Stimulated activated CD4-positive, alpha-beta T cell treated with anti-CD3 and anti-CD28 coated beads, Interleukin-12 subunit alpha, Interleukin-12 subunit beta, amount 100 ng/mL, for 4 hours (primary cell): ENCODE measurements at places on chromosomes 4 and X.

- no peak for DNase-seq
These were observed 241.7 kb upstream of the SPOCK3 start for GRCh38 chr4:167475951-167476350.

DNA sequence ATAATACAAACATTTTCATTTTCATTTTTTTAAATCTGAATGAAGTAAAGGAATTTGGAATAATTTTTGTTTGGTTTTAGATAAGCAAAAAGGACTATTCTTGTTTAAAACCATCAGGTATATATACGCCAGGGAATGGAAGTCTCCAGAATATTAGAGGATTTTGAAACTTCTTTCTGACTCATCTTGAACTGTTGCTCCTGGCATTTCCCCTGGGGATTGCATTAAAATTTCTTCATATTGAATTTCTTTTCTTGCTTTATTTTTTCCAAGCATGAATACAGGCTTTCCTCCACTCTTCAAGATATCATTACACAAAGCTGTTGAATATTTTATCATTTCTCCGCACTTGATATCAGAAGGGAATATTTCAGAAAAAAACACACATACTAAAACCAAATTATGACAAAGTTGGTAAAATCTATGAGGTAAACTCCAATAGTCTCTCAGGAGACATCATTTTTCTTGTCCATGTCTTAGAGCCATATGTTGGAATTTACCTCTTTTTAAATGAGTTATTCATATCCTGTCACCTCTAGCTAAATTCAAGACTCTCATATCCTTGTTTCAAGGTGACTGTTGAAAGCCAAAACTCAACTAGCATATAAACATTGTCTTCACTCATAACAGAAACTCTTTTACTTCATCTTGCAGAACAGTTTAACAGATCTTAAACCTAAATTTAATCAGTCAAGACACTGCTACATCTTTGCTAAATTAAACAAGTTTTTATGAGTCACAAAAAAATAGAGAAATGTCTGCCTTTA, 20.7 kb upstream of the CSN1S1 start:
- no peak for DNase-seq

DNA sequence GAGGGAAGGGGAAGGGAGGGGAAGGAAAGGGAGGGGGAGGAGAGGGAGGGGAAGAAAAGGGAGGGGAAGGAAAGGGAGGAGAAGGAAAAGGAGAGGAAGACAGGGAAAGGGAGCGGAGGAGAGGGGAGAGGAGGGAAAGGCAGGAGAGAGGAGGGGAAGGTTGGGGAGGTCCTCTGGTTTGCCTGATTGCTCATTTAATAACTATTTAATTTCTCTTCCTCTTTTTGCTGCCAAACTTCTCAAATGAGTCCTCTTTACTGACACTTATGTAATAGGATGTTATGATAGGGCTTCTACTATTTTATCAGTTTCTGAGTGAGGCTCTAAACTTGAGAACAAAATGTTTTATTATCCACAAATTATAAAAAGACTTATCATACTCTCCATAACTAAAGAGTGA, 35.4 kb upstream of the PPA2 start:
- DNase-seq: no peak

DNA sequence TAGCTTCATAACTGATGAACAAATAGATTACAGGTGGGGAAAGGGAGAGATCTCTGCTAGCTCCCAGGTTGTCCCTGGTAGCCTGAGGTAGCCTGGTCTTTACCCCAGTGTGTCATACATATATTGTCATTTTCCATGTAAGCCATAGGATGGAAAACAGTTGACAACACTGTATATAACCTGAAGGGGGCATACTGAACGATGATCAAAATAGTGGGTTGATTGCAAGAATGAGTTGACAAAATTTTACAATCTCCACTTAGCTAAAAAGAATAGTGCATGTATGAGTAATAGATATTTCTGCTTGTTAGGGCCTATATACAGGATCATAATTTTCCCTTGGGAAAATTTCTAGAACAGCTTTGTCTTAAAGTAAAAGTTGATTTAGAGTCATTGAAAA, 304.1 kb upstream of the HAND2 start:
- DNase-seq: no peak

DNA sequence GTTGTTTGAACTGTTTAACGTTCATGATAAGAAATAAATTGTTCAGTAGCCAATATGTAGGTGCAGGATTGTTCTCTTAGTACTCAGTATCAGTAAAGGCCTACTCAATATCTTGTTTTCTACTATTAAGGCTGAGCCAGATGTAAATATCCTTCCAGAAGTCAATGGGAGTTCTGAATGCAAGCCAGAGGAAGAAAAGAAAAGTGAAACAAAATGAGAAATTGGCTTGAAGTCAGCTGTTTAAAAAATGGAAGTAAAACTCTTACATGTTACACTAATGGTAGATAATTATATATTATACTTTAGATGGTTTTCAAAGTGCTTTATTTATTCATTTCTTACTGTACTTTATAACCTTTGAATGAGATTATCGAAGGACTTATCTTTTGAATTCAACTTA, 1417.9 kb downstream of the ADGRL3 start:
- DNase-seq: no peak

DNA sequence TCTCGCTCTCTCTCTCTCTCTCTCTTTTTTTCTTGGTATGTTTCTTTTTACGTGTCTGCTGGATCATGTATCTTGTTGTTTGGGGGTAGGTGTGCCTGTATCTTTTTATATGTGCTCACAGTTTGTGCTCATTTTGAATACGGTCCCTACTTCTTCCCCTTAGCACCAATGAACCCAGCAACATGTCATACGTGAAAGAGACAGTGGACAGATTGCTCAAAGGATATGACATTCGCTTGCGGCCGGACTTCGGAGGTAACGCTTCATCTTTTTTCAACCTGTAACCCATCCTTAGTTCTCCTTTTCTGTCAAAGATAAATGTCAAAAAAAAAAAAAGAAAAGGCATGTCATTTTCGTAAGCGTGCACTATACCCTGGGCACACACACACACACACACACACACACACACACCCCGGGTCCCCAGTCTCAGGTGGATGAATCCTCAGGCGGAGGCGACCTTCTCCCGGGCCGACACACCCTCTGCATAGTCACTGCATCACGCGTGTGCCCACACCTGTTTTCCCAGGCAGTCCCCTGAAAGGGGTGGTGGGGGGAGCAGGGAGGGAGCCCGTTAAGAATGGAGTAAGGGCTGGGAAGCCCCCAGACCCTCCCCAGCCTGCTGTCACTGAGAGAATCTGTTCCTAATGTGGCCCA, 511 bp downstream of the GABRB1 start:
- DNase-seq: no peak

- DNase-seq: no peak
These were observed 28.7 kb downstream of the IL13RA1 start for GRCh38 chrX:118756101-118756500.

DNA sequence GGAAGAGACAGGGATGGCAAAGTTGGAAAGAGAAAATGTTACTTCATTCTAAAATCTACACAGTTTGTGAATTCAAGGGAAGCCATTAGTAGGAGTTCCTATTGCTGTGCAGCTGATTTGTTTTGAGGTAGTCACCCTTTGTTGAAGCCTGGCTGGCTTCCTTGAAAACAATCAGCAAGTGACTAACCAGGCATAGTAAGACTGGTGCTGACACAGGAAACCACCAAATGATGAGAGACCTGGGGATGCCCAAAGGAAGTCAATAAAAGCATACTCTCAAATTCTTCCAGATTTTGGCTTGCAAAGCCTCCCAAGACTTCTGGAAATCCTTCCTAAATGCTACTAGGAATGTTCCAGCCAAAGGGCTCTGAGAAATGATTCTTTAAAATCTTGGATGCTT, 23.9 kb upstream of the PRDM8 start:
- DNase-seq: no peak

- DNase-seq: no peak
These were observed 26.2 kb upstream of the HGFAC start for GRCh38 chr4:3415471-3416141.

DNA sequence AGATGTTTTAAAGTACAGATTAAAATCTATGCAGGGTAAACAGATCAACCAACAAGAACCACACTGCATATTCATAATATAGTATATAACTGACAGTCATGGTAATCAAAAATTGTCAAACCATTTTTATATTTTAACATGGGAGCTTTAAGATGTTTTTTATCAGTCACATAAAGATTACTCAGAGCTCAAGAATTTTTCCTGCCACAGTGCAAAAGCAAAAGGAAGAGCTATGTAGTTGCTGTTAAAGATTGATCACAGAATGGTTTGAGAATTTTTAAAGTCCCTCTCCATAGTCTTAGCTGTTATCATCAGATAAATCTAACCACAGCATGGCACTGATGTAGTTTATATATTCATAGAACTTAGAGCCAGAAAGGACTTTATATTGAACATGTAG, 8.5 kb downstream of the RAB9B start:
- no peak for DNase-seq

DNA sequence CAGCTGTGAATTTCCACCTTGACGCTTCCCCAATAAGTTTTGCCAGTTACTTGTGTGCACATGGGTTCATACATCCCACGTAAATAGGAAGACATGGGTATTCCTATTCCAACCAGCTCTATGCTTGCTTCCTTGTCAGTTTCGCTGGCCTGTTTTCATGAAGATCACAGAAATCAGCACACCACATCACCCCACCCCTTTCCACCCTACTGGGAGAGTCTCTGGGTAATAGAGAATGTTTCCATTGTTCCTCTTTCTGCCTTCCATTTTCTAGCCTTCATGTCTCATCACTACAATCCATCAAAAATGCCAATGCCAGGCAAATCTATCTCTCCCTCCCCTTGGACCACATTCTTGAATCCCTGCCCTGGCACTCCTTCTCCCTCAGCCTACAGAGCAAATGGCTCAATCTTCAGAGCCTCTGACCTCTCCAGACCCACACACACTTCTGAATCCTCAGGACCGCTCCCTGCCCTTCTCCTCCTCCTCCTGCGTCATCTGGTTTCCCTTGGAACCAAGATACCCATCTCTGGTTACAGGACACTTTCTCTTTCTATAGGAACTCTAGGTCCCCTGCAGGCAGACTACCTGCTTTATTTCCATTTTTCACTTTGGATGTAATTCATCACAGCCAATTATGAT, 323.3 kb downstream of the DHX15 start:
- DNase-seq: no peak

GRCh38 chrX:132119821-132120515, 7.9 kb downstream of the FRMD7 start:
- DNase-seq: no peak

DNA sequence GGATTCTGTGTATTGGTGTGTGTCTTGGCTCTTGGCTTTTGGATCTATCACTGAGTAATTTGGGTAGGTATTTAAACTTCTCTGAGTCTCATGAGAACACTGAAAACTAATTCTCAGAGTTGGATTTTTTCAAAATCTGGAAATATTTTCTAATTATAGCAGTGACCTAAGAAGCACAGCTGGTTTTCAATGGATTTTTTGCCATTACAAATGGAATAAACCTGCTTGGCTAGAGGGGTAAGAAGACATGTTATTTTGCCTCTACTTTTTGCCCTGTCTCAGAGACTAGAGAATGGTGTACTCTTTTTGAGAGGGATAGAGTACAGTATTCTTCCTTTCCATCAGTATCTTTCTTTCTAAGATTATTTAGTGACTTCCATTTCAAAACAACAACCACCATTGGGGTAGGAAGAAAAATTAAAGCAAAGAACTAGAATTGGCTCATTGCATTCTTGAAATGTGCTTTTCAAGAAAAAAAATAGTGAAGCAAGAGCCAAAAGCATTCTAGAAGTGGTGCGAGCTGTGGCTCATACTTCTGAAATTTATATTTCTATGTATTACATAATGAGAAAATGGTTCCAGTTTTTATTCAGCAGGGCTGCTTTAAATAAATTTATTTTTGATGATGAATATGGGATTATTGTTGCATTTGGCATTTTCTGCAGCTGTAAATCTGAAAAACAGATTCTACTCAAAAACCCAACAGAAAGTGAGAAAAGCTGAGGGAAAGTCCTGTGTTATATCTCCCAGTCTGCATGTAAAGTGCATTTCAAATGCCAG, 850.2 kb upstream of the SLIT2 start:
- no peak for DNase-seq

DNA sequence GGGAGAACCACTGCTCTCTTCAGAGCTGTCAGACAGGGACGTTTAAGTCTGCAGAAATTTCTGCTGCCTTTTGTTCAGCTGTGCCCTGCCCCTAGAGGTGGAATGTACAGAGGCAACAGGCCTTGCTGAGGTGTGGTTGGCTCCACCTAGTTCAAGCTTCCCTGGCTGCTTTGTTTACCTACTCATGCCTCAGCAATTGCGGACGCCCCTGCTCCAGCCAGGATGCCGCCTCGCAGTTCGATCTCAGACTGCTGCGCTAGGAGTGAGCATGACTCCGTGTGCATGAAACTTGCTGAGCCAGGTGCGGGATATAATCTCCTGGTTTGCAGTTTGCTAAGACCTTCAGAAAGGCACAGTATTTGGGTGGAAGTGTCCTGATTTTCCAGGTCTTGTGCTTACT, 70.9 kb downstream of the MAGEB5 start:
- DNase-seq: no peak

DNA sequence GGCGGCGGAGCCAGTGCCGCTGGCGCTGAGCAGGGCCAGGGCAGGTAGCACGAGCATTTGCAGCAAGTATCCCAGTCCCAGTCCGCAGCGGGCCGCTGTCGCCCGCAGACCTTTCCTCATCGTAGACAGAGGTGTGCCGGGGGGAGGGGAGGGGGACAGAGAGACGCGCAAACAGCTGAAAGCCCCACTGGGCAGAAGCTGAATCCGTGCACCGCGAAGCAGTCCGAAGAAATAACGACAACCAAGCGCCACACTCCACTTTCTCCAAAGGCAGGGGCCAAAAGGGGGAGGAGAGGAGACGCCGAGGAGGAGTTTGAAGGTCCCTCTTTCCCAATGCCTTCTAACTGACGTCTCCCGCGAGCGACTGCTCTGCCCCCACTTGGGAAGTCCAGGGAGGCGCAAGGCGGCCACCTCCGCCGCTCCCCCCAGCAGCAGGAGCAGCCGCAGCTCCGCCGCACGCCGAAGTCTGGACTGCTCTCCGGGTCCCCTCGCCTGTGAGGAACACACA, at the start of gene UNC5C:
Gene UNC5C (minus strand): TSS at position 236 of the 508 bp plus-strand sequence.
- no peak for DNase-seq

- no peak for DNase-seq
These were observed 5.6 kb upstream of the THOC2 start for GRCh38 chrX:123738378-123738940.

- no peak for DNase-seq
These were observed 1427.2 kb downstream of the STIM2 start for GRCh38 chr4:28287831-28288233.

DNA sequence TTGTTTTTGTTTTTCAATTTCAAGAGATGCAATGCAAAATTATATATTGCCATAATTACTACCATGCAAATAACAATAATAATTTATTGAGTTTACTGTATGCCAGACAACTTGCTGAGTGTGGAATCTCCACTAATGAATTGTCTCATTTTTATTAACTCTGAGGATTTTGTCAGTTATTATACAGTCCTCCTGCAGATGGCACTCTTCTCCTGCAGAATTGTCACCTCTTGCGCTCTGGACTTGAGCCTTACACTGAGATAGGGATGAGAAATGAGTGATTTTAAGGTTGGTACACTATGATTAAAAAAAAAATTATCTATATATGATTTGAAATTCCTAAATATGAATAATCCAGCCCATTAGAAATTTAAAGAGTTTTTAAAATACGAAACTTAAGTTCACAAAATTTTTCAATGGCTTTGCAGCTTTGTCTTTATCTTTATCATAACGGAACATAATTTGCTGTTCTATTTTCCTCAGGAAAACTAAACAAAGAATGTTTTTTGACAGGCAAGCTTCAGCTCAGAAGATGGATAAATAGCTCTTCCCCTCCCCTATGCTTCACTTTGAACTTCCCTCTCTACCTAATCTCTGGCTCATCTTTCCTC, 12.7 kb upstream of the PAQR3 start:
- DNase-seq: no peak
